ENCODE measurements at places on chromosomes 7 and 10. TPM values are rescaled to one million over a fixed set of nuclear protein-coding genes. Genes with fewer than 3 reads are reported as not detected.

The NEUROD6 gene
- total RNA-seq = not detected

The AGR3 gene
- total RNA-seq = 115 TPM

The OPALIN gene
- total RNA-seq = not detected

The COL13A1 gene
- 2.1 TPM for total RNA-seq

The TAS2R3 gene
- total RNA-seq = 2.7 TPM

The AKR1C8 gene
- total RNA-seq = not detected

The SPDYE1 gene
- total RNA-seq = not detected

The TFR2 gene
- 0.67 TPM for total RNA-seq

All from left lung (tissue), 14 donors.